Stomach (tissue), 19 donors: ENCODE measurements at places on chromosomes 1 and 21. TPM values are rescaled to one million over a fixed set of nuclear protein-coding genes. Genes with fewer than 3 reads are reported as not detected.

The COL16A1 gene
- polyA plus RNA-seq = 19.8 TPM

The PLA2G2C gene
- 0.43 TPM for polyA plus RNA-seq

DNA sequence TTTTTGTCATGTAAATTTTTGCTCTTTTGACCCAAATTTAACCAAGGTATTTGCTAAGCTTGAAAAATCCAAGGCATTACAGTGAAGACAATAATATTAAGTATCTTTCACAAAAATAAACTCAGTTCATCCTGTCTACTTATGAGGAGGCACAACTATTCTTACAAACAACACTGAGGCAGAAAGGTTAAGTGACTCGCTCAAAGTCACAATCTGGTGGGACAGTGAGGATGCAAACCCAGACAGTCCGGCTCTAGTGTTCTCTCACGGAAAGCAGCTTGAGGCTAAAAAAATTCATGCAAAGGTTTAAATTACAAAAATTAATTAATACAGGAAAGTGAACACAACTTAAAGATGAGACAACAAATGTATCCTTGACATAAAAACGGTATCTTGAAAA lies 125.3 kb downstream of the SIPA1L2 start:
- H3K27ac ChIP-seq = no peak overlapping the region
- DNase-seq = no peak
- H3K27me3 ChIP-seq = no peaks in the 10 kb centered on the region
- no peak overlapping the region for H3K4me3 ChIP-seq
- H3K36me3 ChIP-seq = no peaks in the 10 kb centered on the region

DNA sequence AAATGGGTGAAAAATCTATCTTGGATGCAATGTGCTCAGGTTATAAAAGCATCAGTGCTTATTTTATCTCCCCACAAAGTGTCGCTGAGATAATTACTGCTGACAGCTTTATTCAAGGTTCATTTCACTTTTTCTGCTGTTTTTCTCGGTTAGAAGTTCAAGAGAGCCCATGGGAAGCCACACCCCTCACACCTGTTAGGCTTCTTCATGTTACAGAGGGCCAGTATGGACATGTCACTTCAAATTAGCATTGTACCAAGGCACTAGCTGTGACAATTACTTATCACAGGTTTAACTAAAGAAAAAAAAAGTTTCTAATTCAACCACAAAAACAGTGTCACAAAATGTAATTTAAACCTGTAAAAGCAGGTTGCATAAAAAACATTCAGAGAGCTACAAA lies 187.3 kb upstream of the DMRTA2 start:
- H3K4me1 ChIP-seq = no peaks in the 10 kb centered on the region
- DNase-seq = no peak
- no peaks in the 10 kb centered on the region for H3K36me3 ChIP-seq
- H3K4me3 ChIP-seq = no peak overlapping the region

DNA sequence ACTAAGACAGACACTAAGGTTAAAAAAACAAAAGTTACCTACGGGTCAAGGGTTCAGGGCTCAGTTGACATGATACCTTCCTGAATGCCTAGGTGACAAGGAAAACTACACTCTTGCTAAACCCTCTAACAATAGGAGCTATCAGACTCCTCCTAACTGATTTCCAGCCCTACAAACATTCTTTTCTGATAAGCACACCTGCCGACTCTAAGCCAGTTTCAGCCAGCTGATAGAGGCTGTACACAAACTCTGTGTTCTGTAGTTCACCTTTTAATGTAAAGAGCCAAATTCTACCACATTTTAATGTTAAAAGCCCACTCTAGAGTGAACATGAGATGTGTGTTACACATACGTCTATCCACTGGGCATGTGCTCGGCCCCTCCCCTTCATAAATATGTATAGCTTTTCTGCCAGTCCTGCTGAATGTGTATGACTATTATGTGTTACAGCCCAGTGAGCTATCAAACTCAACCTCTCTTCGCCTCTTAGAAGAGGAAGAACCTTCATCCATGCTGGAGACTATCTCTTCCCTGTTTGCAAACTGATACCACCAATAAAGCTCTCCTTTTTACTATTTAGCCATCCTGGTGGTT lies 40.0 kb upstream of the FAM163A start:
- no peaks in the 10 kb centered on the region for H3K27me3 ChIP-seq
- no peaks in the 10 kb centered on the region for H3K4me1 ChIP-seq
- no peaks in the 10 kb centered on the region for H3K36me3 ChIP-seq
- peak; percentile 77 for DNase-seq
- no peak overlapping the region for H3K27ac ChIP-seq

DNA sequence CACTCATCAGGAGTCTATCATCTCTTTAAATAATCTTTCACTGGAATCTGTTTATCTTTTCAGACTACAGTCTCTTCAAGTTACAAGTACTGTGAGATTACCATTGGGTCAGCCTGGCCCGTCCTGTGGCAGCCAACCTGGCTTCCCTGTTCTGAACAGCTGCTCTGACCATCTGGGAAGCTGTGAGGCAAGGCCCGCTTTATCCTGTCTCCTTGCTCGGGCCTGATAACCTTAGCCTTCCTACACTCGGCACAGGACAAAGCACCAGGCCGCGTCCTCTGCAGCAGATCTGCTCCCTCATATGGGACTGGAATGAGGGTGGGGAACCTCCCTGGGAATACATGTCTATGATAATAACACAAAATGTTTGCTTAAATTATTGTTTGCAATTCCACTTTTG lies 113.3 kb downstream of the PTPN14 start:
- H3K27me3 ChIP-seq = no peaks in the 10 kb centered on the region
- H3K27ac ChIP-seq = no peak overlapping the region
- H3K4me1 ChIP-seq = peaks cover 30% of the 10 kb centered on the region
- DNase-seq = no peak
- H3K4me3 ChIP-seq = no peak overlapping the region
- H3K36me3 ChIP-seq = no peaks in the 10 kb centered on the region

- DNase-seq = no peak
- H3K4me3 ChIP-seq = no peak overlapping the region
- no peak overlapping the region for H3K27ac ChIP-seq
- no peaks in the 10 kb centered on the region for H3K36me3 ChIP-seq
Measured at GRCh38 chr1:210098356-210098755, 134.2 kb upstream of the SERTAD4 start.
